ENCODE measurements at places on chromosomes 5 and 9. TPM values are rescaled to one million over a fixed set of nuclear protein-coding genes. Genes with fewer than 3 reads are reported as not detected.

The LECT2 gene
- total RNA-seq, result not detected

The SMIM33 gene
- not detected for total RNA-seq

The UGCG gene
- 5.7 TPM for total RNA-seq

The PDGFRB gene
- total RNA-seq, result 341 TPM

The SPATA31C1 gene
- not detected for total RNA-seq

The UBE2QL1 gene
- total RNA-seq, result 0.85 TPM

The FOXI1 gene
- not detected for total RNA-seq

The PCDHA1 gene
- total RNA-seq, result not detected

The GRIN3A gene
- total RNA-seq, result not detected

The FBP2 gene
- not detected for total RNA-seq

The CTSV gene
- total RNA-seq, result not detected

DNA sequence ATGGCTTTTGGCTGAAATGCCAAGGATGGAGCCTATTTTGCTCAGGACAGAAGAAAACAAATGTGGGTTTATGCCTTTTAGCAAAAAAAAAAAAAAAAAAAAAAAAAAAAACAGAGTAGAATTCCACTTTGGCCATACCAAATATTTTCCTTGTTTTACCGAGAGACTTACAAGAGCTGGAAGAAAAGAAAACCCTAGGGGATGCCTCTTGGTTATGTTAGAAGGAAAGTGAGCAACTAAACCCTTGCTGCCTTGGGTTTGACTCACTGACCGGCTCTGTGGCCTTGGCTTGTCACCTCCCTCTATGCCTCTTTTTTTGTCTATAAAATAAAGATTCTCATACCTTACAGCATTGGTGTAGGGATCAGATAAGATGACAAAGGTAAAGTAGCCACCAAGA is 69.6 kb upstream of the ABCA1 start:
- no peak for DNase-seq

- no peak for DNase-seq
These were observed 576.3 kb downstream of the PDE4D start for GRCh38 chr5:59317023-59317773.

GRCh38 chr9:121294866-121295661 is 27.1 kb downstream of the GSN start:
- peak; percentile 79 for DNase-seq

DNA sequence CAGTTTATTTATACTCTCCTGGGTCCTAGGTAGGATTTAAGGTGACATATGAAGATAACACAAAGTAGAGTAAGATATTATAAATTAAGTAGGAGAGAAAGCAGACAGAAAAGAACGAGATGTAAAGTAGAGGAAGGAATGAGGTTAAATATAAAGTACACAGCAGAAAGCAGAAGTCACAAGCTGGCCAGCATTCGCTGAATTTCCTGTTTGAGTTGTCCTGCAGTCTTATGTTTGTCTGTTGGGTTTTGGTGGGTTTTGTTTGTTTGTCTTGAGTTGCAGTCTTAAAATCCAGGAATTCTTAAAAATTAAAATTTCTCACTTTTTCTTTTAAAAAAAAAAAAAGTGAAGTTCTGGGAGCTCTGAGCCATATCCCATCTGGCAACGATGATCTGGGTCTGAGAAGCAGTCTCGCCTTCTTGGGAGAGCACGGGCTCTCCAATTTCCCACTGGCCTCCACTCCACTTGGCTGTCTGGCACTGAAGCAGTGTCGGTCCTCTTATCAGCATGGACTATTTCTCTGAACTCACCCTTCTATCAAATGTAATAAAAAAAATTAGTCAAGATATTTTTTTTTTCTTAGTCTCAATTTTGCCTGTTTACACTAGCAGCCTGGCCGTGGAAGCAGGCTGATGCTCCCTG is 2.0 kb downstream of the S100Z start:
- DNase-seq, result no peak

DNA sequence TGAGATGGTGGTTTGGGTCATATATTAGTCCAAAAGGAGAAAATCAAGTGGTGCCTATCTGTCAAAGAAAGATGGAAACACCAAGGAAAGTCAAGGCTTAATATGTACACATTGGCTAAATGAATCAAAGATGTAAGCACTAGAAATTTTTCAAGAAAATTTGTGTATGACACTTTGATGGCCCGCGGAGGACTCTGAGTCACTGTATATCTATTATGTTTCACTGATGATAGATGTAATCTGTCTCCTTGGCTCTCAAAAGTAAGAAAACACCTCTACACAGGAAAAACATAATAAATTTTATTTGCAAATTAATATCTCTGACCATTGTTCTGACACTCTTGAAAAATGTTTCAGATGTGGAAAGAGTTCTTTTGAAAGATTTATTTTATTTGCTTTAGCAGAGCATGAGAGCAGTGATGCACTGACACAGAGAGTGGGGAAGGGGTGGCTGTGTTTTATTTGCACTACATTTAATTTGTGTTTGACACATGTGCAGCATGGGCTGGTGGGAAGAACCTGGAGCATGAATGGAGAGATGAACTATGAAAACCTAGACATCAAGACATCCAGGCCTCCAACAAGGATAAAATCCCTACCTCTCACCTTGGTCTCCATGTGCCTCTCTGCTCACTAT is 180.8 kb upstream of the GAS1 start:
- DNase-seq, result no peak

DNA sequence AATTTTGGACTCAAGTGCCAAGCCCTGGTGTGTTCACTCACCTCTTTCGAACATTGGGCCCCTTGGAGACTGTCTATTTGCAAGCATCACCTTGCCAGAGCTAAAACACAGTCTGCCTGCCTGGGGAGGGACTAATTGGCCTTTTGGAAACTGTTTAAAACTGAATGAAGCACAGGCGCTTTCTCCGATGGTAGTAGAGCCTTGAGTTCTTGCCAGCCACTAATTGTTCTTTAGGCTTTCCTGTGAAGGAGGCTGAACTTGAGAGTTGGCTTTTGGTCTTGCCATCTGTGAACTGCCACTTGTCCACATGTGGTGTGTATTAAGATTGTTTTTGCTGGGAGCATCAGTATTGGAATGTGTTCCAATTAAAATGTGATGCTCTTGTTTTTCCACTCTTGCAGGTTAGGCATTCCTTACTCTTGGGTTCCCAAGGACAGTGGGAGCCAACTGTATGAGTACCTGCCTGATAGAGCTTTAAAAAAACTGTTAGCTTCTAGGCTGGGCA is 26.0 kb downstream of the GARNL3 start:
- no peak for DNase-seq

GRCh38 chr9:89661956-89662717 is 57.3 kb downstream of the GADD45G start:
- peak; percentile 85 for DNase-seq

DNA sequence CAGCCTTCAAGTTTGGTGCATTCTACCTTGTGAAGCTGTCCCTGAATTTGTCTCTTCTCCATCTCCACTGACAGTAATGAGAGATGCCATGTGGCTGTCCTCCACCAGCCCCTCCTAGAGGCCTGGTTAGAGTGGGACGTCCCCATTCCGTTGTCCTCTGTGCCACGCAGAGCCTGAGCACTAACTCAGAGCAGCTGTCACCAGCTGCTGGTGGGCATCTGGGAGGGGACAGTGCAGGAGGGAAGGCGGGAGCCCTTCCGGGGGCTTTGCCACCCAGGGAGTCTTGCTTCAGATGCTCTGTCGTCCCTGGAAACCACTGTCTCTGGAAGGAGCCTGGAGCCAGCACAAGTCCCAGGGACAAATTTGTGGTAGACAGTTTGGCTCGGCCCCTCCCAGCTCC is 78.6 kb downstream of the PDZD2 start:
- DNase-seq, result no peak

- no peak for DNase-seq
These were observed 620.5 kb upstream of the KLF4 start for GRCh38 chr9:108109927-108110690.

GRCh38 chr9:117411547-117411946 is 3.3 kb downstream of the ASTN2 start:
- DNase-seq, result peak; percentile 64

DNA sequence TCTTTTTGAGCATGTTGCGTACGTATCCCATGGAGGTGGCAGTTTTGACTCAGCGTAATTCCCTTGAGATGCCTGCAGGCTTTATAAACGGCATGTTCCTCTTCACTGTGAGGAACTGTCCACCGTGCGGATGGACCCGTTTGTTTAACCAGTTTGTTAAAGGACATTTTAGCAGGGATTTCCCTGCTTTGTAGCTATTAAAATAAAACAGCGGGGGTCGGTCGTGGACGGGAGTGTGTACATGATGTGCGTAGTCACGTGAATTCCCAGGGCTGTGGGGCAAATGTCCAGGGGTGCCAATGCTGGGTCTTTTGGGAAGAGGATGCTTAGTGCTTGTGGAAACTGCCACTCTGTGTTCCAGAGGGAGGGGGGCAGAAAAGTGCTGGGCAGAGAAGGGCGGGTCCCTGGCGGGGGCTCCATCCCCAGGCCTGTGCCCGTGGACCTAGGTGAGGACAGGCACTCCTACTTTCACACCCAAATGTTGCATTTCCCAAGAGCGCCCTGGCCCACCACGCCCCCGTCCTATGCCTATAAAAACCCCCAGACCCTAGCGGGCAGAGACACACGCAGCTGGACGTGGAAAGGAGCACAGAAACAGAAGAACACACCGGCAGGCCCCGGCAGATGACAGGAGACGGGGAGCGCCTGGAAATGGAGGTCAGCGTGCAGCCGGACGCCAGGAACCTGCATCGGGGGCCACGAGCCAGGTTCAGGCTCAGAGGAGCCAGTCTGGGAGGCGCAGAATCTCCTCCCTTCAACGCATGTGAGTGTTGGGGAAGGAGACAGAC is 4.0 kb upstream of the TERT start:
- peak; percentile 56 for DNase-seq

DNA sequence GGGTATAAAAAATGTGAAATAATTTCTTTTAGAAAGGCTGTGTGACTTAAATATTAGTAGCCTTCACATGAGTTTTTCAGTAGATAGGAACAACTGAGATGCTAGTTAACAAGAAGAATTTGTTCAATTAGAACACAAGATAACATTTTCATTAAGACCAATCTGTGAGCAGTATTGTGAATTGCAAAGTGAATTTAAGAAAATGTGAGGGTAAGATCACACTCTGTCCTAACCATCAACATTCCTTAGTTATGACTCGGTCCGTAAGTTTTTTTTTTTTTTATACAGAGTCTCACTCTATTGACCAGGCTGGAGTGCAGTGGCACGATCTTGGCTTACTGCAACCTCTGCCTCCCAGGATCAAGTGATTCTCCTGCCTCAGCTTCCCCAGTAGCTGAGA is 180.2 kb upstream of the EGFLAM start:
- no peak for DNase-seq

DNA sequence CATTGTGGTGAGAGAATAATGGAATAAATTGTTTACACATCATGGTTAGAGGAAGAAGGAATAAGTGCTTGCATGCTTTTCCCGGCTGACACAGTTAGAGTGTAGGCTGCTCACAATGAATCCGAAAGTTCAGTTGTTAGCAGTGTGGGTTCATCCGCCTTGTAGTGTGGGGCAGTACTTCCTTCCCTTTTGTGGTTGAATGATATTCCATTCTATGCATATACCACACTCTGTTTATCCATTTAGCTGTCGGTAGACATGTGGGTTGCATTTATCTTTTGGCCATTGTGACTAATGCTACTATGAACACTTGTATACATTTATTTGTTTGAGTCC is 84.0 kb downstream of the COL5A1 start:
- DNase-seq, result no peak

- DNase-seq, result no peak
These were observed 204.9 kb upstream of the TARS1 start for GRCh38 chr5:33235824-33236223.

DNA sequence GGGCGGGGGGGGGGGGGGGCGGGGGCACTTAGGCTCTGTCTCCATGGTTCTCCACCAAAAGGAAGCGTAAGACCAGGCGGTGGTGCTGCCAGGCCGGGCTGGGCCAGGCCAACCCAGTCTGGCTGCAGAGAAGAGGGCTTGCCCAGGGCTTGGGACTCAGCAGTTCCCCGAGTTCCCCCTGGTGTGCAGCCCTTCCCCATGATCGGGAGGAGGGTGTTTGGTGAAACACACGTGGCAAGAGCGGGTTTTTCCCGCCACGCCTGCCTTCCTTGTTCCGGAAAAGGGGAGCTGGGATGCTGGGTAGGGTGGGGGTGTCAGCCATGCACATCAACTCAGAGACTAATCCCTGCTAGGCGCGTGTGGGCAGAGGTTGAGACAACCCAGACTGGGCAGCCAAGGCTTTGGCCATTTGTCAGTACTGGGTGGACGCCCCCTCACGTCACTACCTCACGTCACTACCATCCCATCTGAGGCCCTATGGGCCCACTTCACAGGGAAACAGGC is 32.9 kb downstream of the PRRX2 start:
- DNase-seq, result peak; percentile 91

GRCh38 chr9:38183994-38184568 is 115.1 kb upstream of the SHB start:
- no peak for DNase-seq

- no peak for DNase-seq
These were observed 13.1 kb upstream of the IGFBPL1 start for GRCh38 chr9:38437193-38437823.

DNA sequence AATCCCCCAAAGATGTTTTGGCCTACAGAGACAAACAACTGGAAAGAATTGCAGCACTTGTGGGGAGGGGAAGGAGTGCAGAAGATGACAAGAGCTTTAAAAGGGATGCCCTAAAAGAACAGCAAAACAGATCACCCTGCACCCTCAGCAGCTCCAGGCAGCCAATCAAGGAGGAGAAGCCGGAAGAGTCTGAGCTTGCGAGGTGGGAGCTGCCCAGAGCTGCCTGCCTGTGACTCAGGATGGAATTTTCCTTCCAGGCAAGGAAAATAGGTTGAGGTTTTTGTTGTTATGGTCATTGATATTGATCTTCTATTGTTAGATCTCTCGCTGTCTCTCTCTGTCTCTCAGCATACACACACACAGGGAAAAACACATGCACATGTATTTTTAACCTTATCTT is 70.3 kb upstream of the MAP1B start:
- DNase-seq, result no peak

DNA sequence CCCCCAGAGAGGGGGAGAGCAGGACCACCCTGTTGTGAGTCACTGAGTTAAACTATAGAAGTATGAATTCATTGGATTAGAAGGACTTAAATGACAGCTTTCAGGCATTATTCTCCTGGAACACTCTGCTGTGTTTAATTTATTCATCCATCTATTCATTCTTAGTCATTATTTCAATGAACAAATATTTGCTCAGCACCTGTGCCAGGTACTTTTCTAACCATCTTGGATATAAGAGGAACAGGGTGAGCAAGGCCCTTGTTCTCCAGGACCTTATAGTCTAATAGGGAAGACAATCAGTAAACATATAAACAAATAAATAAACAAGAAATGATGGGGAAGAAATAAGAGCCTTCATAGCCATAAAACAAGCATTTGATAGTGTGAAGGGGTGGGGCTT is 483.9 kb upstream of the BRINP1 start:
- DNase-seq, result no peak

Data from ascending aorta (tissue), 2 donors.